Posterior vena cava (tissue), 2 donors: ENCODE measurements at places on chromosomes 1 and 21. TPM values are rescaled to one million over a fixed set of nuclear protein-coding genes. Genes with fewer than 3 reads are reported as not detected.

Gene ETNK2
- total RNA-seq: 7.4 TPM

Gene ENTREP3
- total RNA-seq: 21.3 TPM

- DNase-seq: no peak
These were observed 179.3 kb downstream of the TNR start for GRCh38 chr1:175564119-175564518.

DNA sequence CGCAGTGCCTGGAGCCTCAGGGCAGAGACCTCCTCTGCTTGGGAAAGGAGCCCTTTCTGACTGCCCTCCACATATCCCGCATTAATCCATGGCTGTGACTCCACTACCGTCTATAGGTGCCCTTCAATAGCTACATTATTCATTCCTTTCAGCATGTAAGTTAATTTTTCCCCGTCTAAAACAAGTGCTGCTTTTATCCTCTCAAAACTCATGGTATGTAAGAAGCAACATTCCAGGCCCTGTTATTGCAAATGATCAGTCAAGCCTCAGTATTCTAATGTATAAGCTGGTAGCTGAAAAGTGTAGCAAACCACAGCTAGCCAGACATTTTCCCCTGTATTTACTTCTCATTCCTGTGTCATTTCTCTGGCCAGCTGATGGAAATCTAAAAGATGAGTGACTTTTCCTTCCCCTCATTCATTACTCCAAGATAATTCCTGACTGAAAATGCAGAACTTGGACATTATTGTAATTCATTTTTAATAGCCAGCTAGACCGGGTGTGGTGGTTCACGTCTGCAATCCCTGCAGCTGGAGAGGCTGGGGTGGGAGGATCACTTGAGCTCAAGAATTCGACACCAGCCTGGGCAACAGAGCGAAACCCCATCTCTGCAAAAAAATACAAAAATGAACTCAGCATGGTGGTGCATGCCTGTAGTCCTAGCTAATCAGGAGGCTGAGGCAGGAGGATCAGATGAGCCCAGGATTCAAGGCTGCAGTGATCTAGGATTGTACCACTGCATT lies 88.5 kb upstream of the SOD1 start:
- DNase-seq: no peak
